Urinary bladder (tissue), 4 donors: ENCODE measurements at places on chromosomes 2 and 18.

GRCh38 chr2:146850746-146851145 is 994.1 kb upstream of the ACVR2A start:
- DNase-seq, result no peak

DNA sequence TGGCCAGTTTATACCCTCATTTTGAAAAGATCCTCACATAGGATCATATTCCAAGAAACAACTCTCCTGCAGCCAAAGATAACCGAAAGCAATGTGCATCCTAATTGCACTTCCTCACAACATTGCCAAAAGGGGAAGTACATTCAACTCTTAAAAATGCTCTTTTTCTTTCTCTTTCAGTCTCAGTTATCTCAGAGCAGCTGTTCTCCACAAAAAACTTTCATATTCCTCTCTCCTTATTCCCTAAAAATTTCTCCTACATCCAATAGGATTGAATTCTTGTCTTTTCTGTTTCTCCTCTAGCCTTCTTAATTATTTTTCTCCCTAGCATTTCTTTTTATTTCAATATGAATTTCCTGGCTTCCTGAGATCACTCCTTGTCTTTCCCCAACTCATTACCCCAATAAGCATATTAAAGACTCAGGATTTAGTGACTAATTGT is 7.4 kb upstream of the VRK2 start:
- no peak for DNase-seq

DNA sequence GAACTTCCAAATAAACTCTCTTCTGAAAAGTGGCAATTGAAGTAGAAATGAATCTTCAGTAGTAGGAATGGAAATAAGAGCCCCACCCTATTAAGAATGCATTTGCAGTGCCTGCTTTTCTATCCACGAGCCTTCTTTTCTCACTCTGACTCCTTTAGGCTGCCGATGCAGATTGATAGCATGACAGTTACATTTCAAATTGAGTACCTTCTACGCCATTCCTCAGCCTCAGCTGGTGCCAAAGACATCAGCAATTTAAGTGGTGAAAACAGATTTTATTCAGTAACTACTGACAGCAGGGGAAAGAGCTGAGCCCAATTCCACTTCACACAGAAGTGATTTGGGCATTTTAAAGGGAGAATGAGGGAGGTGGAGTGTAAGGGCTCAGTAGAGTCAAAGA is 85.5 kb downstream of the PTH2R start:
- no peak for DNase-seq

- no peak for DNase-seq
Observed at GRCh38 chr2:189772212-189772611, 9.6 kb upstream of the OSGEPL1 start.

DNA sequence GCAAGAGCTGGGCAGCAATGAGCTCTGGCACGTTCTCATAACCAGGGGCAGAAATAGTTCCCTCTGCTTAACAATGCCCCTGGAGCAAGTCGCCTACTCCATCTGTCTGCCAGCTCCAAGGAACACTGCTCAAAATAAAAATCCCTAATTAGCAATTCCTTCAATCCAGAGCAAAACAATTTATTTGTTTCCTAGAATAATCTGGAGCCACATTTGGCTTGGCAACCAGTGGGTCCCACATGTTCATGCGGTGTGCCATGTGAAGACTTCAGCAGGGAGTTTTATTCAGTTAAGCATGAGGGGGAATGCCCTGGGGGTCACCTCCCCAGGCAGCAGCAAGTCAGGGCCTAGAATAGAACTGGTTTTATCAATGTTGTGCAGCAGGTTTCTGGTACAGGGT is 7.6 kb upstream of the EGR4 start:
- DNase-seq, result no peak

DNA sequence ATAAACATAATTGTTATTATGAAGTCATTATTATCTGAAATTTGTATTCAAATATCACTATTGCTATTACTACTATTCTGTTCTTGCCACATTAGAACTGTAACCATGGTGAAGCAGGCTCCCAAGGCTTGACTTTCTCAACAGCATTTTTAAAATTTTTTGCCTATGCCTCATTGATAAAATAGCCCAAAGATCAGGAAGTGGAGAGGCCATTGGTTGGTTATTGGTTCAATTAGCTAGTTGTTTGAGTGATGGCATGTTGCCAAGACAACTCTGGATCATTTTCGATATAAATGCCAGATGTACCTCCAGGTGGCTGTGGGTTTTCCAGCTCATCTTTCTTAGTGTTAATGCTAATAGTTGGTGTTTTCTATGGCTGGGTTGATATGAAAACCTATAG is 513.5 kb downstream of the TRIB2 start:
- no peak for DNase-seq

GRCh38 chr18:34767601-34768027 is 57.5 kb downstream of the DTNA start:
- DNase-seq, result no peak

- DNase-seq, result no peak
Observed at GRCh38 chr2:202299712-202300111, 34.1 kb downstream of the NOP58 start.

- DNase-seq, result no peak
Observed at GRCh38 chr2:109454765-109455394, 158.9 kb downstream of the SEPTIN10 start.

- no peak for DNase-seq
Observed at GRCh38 chr18:47262301-47263149, 11.1 kb upstream of the SKOR2 start.

GRCh38 chr2:11669454-11670291 is at the start of gene NTSR2:
TSS of gene NTSR2 (minus strand) at chr2:11670195. CDS start at chr2:11670129, 66 bp downstream.
- no peak for DNase-seq

- DNase-seq, result no peak
Observed at GRCh38 chr2:7165736-7166135, 248.5 kb downstream of the RNF144A start.

DNA sequence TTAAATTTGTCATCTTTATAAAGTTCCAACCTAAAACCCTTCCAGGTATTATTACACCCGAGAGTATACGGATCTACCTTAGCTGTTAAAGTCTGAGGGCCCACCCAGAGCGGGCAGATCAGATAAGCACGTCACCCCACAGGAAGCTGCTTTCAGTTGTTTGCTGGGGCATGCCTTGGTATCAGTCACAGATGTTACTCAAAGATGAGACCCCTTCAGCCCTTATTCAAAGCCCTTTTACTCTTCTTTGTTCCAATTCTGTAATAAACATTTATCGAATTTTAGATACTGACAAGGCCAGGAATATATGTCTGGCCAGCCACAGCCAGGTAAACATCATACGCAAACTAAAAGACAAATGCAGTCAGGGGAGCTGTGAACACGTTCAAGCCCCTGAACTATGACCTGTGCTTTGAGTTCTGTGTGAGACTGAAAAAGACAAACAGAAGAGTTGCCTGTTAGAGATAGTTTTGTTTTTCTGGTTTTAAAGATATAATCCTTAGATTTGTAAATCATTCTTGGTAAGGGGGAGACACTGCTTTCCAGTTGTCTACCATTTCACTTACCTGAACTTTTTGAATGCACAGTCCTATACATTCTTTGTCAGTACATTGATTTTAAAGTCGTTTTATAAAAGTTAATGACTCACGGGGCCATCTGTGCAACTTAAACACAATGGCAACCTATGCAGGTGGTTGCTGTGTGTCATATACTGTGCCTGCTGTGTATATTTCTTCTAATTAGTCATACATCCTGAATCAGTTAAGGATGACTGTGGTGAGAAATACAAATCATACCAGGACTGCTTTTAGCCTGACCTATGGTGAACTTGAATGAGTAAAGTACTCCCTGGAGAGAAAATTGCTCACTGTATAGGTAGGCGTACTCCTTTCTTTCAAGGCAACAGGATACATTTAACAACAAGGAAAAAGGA is 100.5 kb upstream of the ITPRID2 start:
- no peak for DNase-seq

- no peak for DNase-seq
Observed at GRCh38 chr2:172609488-172609887, 53.6 kb downstream of the PDK1 start.

GRCh38 chr2:177556153-177556552 is 163.6 kb downstream of the AGPS start:
- no peak for DNase-seq

- DNase-seq, result no peak
Observed at GRCh38 chr2:218622606-218623365, 15.1 kb downstream of the PLCD4 start.

DNA sequence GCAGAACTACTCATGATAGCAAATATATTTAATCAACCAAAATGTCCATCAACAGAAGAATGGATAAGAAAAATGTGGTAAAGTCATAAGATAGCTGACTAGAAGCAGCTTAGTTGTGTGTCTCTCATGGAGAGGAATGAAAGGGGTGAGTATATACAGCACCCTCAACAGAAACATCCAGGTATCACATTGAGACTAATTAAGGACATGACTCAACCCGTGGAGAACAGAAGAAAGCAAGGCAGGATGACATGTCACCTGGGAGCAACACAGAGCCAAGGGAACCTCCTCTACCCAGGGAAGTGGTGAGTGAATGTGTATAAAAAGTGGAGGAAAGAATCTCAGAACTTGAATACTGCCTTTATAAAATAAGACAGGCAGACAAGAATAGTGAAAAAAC is 1695.0 kb upstream of the CELF4 start:
- no peak for DNase-seq

DNA sequence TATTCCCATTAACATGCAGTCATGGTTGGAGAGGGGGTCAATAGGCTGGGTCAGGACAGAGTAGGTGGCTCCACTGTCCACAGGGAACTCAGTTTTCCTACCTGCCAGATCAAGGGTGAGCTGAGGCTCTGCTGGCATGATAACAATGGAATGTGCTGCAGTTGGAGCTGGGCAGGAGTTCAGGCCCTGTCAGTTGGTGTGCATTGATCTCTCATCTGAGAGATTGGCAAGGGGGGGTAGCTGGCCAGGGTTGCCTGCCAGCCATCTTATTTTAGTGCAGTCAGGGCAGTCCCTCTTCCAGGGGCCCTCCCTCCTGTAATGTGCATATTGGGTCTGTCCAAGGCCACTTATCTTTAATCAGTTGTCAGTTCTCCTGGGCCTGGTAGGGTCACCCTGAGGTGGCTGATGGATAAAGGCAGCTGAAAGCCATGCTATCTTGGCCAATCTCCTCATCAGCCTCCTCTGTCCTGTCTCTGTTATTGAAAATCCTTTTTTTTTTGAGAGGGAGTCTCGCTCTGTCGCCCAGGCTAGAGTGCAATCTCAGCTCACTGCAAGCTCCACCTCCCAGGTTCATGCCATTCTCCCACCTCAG is 38.1 kb upstream of the CCBE1 start:
- DNase-seq, result no peak

DNA sequence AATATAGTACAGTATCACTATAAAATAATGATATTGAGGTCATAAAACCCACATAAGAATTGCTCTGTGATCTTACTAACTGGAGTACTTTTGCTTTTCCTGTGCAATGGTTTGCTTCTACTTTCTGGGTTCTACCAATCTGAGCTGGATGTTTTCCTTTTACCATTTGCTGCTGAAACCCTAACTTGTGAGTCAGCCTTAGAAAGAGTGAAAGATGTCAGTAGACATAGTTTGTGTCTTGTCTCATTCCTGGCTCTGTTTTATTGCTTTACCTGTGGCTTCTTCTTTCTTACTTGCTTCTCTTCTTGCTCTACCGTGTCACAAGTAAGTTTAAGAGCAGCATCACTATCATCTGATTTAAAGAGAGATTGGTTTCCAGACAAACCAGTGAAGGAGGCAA is 61.0 kb downstream of the MBD2 start:
- no peak for DNase-seq

DNA sequence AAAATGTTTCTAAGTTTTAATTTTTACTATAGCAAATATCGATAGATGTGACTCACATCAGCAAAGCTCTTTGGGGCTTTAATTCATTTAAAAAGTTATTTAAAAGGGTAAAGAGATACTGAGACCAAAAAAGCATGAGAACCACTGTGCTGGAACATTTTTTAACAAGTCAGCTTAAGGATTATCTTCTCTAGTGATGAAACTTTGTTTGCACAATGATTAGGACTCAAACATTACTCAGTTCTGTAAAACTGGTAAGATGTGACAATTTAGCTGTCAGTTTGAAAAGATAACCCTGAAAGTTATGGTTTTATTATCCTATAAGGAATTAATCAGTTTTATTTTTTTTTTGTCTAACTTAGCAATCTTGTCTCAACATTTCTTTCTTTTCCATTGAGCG is 301.4 kb downstream of the TSN start:
- DNase-seq, result no peak
